AG04450 (cell line): ENCODE measurements at places on chromosomes 16 and 17.

DNA sequence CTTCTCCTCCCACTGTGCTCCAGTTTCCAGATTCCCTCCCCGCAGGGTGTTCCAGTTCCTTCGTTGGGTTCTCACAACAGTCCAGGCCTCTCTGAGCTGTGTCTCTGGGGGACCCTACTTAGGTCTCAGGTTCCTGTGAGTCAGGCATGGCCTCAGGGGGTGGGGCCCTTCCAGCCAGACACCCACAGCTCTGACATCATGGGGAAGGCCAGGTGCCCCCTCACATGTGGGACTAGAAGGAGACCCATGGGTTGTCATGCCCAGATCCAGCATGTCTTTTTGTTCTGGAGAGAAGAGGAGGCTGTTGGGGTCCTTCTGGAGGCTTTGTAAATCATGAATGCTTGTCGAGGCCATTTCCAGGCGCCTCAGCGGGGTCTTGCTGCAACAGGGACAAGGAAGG lies 32.0 kb upstream of the NDRG4 start:
- no peak for DNase-seq

GRCh38 chr17:17051380-17051779 lies 9.1 kb downstream of the MPRIP start:
- DNase-seq = no peak

GRCh38 chr16:29809850-29810698 lies 1.9 kb upstream of the PRRT2 start:
- no peak for DNase-seq

- no peak for DNase-seq
Measured at GRCh38 chr16:15854906-15855703, 1.7 kb downstream of the MYH11 start.

DNA sequence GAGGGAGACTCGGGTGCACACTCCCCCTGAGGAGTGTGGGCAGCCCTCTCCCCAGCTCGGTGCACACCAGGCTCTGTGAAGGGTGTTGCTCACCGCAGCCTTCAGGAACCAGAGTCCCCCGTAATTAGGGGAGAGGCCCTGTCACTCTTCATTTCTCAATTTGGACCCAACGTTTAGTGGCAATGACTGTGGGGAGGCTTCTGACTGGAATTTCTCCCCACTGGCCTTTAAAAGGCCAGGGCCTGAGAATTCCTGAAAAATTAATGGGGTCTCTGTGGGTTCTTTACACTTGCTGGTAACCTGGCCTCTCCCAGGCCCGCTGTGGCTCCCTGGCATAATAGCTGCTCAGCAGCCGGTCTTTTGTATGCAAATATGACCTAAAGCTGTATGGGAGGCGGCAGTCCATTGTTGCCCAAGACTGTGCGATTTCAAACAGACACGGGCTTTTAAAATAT lies 209.7 kb downstream of the MSI2 start:
- no peak for DNase-seq

GRCh38 chr17:34682305-34682704 lies 102.9 kb downstream of the TMEM132E start:
- no peak for DNase-seq

GRCh38 chr17:61057257-61057656 lies 342.4 kb upstream of the TBX2 start:
- no peak for DNase-seq

DNA sequence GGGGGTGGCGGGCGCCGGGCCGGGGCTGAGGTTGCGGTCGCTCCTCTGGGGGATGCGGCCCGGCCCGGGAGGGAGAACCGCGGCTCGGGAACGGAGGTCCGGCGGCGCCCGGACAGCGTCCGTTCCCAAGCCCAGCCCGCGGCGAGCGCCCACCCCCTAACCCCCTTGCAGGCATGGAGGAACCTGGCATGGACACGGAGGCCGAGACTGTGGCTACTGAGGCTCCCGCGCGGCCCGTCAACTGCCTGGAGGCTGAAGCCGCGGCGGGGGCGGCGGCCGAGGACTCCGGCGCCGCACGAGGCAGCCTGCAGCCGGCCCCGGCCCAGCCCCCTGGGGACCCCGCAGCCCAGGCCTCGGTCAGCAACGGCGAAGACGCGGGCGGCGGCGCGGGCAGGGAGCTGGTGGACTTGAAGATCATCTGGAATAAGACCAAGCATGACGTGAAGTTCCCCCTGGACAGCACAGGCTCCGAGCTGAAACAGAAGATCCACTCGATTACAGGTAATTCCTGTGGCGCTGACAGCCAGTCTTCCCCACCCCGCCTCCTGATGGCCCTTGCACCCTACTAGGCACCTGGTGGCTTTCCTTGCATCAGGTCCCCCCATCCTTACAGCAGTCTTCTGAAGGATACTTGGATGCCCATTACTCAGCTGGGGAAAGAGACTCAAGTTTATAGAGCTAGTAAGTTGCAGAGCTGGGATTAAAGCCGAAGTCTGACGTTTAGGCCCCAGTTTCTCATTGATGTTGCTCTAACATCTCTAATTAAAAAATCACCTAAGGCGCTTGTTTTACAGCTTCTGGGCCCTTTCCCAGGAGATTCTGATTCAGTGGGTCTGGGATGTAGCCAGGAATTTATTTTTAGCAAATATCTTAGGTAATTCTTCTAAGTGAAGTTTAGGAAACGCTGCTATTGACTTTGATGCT lies 514 bp downstream of the UBFD1 start:
- no peak for DNase-seq

DNA sequence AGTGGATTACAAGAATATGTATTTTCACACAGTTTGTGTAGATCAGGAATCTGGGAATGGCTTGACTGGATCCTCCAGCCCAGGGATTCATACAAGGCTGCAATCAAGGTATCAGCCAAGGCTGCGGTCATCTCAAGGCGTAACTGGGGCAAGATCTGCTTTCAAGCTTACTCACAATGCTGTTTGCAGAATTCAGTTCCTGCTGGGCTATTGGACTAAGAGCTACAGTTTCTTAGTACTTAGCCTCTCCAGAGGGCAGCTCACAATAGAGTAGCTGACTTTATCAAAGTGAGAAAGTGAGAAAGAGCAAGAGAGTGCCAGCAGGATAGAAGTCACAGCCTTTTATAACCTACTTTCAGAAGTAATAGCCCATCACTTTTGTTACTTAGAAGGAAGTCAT lies 211.0 kb downstream of the MAP2K6 start:
- DNase-seq = no peak

DNA sequence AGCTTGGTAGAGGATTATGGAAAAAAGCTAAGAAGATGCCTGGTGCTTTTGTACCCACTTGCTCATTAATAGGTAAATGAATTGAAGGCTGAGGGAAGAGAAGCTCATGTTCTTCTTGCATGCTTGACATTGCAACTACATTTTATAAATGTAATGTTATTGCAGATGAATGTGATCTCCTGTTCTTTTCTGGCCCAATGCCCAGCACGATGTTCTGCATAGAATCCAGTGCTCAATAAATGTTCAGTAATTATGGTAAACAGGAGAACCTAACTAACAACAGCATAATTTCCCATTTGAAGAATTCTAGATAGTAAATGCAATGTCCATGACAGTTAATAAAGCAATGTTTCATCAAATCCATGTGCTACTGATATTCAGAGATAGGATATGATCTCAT lies 638.2 kb upstream of the SOX9 start:
- DNase-seq = no peak

DNA sequence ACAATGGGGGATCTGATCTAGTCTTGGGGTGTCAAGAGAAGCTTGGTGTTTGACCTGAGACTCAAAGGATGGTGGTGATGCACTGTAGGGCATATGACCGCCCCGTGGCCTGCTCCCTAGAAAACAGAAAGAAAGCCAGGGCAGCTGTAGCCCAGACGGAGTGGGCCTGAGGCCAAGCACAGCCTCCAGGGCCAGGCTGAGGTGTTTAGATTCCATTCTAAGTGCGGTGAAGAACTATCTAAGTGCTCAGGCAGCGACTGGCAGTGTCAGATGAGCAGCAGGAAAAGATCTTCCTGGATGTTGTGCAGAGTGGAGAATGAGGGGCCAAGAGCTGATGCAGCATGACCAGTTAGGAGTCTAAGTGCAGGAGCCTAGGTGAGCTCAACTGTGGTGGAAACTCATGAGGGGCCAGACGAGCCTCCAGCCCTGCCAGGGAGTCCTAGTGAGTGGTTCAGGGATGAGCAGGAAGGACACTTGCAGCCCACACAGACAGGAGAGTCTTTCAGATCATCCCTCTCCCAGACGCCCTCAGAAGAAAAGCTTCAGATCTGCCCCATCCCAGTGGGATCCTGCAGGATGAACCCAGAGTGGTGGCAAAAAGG lies 314.2 kb upstream of the CCL2 start:
- no peak for DNase-seq

- no peak for DNase-seq
Measured at GRCh38 chr16:83561876-83562275, 245.9 kb upstream of the HSBP1 start.

- no peak for DNase-seq
Measured at GRCh38 chr16:4626396-4626795, 1.8 kb downstream of the MGRN1 start.

- DNase-seq = no peak
Measured at GRCh38 chr16:83137894-83138293, 511.1 kb downstream of the CDH13 start.

- DNase-seq = no peak
Measured at GRCh38 chr17:83153681-83154310, 74.4 kb downstream of the METRNL start.
